ENCODE measurements at places on chromosomes 6 and 20.

DNA sequence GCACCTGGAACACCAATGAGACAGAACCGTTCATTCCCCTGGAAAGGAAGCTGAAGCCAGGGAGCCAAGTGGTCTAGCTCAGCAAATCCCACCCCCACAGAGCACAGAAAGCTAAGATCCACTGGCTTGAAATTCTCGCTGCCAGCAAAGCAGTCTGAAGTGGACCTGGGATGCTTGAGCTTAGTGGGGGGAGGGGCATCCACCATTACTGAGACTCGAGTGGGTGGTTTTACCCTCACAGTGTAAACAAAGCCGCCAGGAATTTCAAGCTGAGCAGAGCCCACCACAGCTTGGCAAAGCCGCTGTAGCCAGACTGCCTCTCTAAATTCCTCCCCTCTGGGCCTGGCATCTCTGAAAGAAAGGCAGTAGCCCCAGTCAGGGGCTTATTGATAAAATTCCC is 53.1 kb downstream of the KIF16B start:
- DNase-seq = no peak

- no peak for DNase-seq
Observed at GRCh38 chr6:162849269-162849668, 121.5 kb downstream of the PACRG start.

DNA sequence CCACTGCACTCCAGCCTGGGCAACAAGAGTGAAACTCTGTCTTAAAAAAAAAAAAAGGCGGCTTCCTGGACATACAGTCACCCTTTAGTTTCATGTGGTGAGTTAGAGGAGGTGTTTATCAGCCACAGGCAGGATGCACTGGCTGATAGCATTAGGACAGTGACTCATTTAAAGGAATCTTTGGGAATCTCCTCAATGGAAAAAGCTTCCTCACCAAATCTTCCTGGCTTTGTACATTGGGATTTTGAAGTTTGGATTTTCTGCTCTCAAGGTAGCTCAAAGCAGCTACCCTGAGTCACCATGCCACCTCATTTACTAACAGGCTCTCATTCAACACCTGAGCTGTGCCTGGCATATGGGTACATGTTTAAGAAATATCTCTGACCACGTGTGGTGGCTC is 20.2 kb downstream of the PRPH2 start:
- no peak for DNase-seq

GRCh38 chr6:150685860-150686259 is 86.2 kb downstream of the PLEKHG1 start:
- peak; percentile 45 for DNase-seq

DNA sequence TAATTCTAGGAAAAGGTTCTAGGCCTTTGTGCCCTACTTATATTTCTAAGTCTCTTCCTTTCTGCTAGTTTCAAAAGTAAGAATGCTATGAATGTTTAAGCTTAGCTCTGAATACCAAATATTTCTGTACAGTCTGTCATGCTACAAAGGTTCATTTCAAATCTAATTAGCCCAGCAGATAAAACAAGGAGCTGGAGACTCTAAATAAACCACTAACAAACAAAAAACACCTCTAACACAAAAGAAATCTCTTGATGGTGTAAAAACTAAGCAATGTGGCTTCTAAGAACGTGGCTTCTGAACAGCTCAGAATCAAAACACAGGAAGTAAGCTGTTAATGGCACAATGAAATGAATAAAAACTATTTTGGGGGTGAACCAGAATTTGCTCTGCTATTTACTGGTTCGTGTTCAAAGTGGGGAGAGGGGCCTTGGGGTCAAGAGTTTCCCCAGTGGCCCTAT is 198.3 kb downstream of the BCAS1 start:
- DNase-seq = no peak

- no peak for DNase-seq
Observed at GRCh38 chr6:132227904-132228303, 173.4 kb downstream of the MOXD1 start.

GRCh38 chr6:6811128-6812009 is 222.8 kb downstream of the LY86 start:
- DNase-seq = peak; percentile 50

- DNase-seq = no peak
Observed at GRCh38 chr20:50246367-50247195, 56.0 kb downstream of the CEBPB start.

DNA sequence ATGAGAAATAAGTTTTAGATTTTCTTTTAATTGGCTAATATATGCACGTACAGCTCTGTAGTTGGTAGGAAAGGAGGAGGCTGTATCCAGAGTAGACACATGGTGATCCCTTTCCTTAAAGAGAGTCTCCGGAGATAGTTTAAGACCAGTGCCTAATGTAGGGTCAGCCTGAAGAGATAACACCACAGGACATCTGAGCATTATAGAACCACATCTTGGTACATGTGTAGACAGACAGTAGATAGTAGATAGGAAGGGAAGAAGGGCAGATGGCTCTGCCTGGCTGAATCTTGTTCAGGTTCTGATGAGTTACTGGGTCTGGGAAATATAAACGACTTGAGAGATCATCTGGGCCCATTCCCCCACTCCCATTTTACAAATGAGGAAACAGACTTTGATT is 18.5 kb downstream of the CHMP4B start:
- no peak for DNase-seq

DNA sequence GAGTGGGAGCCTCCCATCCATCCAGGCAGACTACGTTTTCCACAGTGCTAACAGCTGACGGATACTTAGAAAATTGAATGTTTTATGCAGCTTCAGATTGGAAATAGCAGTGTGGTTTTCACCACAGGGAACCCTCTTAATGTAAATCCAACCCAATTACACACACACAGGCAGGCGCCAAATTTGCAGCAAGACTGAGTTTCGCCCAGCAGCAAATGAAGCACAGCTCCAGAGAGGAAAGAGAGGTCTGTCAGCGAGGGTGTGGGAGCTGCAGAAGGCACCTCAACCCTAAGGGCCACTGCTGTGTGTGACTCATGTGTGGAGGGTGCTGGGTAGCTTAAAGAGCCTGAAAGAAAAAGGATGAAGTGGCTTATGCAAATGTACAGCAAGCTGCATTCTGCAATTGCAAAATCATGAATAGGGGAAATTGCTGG is 365.7 kb downstream of the MAFB start:
- peak; percentile 92 for DNase-seq

- DNase-seq = no peak
Observed at GRCh38 chr20:15045246-15045645, 707.8 kb upstream of the FLRT3 start.

- DNase-seq = no peak
Observed at GRCh38 chr20:48899881-48900280, 21.6 kb upstream of the ARFGEF2 start.

- DNase-seq = no peak
Observed at GRCh38 chr6:15349379-15349778, 103.5 kb downstream of the JARID2 start.

DNA sequence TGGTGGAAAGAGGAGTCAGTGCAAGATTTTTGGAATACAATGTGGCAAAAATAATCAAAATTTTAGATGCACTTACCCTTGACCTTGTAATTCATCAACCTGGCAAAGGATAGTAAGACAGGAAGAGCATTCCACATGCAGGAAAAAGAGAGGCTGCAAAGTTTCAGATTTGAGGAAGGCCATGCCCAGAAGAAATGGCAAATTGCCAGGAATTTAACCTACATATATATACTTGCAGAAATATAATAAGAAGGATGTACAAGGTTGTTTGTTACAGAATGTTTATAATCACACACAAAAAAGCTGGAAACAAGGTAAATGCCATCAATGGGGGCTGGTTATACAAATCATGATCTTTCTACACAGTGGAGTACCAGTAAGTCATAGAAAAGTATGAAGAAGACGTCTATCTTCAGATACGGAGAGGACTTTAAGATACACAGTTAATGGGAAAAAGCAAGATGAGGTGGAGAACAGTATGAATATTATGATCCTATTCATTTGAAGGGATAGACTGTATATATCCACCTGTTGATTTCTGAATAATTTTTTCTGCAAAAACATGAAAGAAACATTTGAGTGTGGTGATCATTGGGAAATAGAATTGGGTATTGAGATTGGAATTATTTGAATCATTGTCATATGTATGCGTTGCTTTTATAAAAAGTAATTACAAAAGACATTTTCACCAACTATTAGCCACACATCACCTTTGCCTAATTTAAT is 253.8 kb downstream of the TBC1D7 start:
- no peak for DNase-seq

Measured in inflammatory macrophage (primary cell).